ENCODE measurements at places on chromosomes 1 and 21.

- no peak for DNase-seq
- H3K36me3 ChIP-seq, result no peaks in the 10 kb centered on the region
- no peaks in the 10 kb centered on the region for H3K27me3 ChIP-seq
- peaks cover 32% of the 10 kb centered on the region for H3K4me1 ChIP-seq
- no peak overlapping the region for H3K27ac ChIP-seq
Measured at GRCh38 chr1:223836586-223836985, 9.2 kb downstream of the TP53BP2 start.

GRCh38 chr1:92511541-92511940 lies 24.8 kb upstream of the GFI1 start:
- peaks cover 4% of the 10 kb centered on the region for H3K36me3 ChIP-seq
- peaks cover 16% of the 10 kb centered on the region for H3K27me3 ChIP-seq
- no peak overlapping the region for H3K4me3 ChIP-seq
- no peak for DNase-seq

DNA sequence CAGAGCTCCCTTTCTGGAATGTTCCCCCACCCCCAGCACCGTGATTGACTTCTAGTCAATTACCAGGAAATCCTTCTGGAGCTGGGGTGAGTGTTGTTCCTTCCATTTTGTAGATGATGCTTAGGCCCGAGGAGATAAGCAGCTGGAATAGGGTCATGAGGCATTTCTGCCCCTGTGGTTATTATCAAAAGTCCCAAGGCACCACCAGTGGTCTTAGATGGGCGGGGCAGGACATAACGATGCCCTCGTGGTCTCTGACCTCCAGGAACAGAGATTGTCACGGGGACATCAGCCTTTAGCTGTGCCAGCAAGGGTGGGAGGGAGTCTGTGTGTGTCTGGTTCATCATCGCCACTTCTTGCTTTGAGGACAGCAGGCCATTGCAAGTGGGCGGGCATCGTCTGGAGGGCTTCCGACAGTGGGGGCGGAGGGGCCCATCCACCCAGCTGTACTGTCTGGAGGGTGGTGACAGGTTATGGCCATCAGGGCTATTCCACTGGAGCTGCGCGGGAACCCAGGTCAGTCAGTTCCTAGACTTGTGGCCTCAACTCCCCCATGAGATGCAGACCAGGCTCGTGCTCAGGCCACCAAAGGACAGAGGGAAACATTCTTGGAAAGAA lies 22.6 kb downstream of the TNFRSF8 start:
- no peak for DNase-seq
- H3K27ac ChIP-seq, result no peak overlapping the region
- H3K36me3 ChIP-seq, result no peaks in the 10 kb centered on the region
- H3K27me3 ChIP-seq, result no peaks in the 10 kb centered on the region
- H3K4me1 ChIP-seq, result peaks cover 29% of the 10 kb centered on the region

GRCh38 chr1:204367956-204368355 lies 8.2 kb upstream of the PLEKHA6 start:
- DNase-seq, result no peak
- H3K4me3 ChIP-seq, result no peak overlapping the region
- H3K27me3 ChIP-seq, result peaks cover 45% of the 10 kb centered on the region
- H3K27ac ChIP-seq, result no peak overlapping the region
